ENCODE measurements at places on chromosomes 1 and 21.

- no peak for DNase-seq
Observed at GRCh38 chr1:166605137-166605536, 234.1 kb upstream of the POGK start.

DNA sequence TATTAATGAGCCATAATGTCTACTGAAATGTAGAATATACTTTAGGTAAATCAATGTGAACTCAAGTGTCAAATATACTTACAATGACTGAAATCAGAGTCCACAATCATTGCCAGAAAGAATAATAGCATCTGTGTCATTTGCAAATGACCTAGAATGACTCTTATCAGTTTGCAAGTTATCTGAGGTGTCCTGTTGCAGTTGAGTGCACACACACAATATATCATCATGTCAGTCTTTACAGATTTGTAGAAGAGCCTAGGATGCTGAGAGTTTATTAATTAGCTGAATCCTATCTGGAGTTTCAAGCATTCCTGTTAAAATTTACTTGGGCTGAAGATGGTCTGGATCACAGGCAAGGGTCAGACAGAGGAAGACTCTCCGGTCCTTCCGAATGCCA is 324.0 kb upstream of the GREM2 start:
- DNase-seq = no peak

DNA sequence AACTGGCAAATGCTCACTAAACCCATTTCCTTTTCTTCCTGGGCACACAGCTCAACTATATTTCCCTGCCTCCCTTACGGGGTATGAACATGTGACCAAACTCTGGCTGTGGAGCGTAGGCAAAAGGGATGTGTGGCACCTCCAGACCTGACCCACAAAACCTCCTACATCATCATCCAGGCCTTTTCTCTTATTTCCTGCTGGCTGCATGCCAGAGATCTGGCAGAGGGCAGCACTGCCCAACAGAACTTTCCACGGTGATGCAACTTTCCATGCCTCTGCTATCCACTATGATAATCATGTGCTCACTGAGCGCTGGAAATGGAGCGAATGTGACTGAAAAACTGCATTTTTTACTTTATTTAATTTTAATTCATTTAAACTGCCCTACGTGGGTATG is 99.6 kb upstream of the CACNA1E start:
- DNase-seq = no peak

GRCh38 chr1:186435336-186435735 is 25.6 kb downstream of the PDC start:
- no peak for DNase-seq

GRCh38 chr1:91787919-91788318 is 98.0 kb downstream of the TGFBR3 start:
- DNase-seq = no peak

DNA sequence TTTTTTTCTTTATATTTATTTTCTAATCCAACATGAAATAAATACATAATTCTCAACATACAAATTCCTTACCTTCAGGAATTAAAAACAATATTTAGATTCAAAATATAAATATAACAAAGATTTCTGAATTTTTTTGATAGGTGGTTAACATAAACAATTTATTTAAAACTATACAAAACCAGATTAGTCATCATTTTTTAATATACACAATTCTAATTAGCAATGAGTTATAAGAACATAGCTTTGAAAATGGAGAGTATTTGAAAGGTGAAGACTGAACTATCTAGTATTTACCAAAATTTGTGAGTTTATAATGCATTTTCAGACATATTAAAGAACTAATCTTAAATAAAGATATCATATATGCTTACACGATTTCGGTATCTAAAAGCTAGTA is 37.5 kb downstream of the TPR start:
- DNase-seq = no peak

- peak; percentile 8 for DNase-seq
Observed at GRCh38 chr1:20511518-20512428, 3.8 kb upstream of the MUL1 start.

Measured in GM12865 (cell line).